ENCODE measurements at places on chromosomes 1 and 21.

GRCh38 chr1:247119600-247120407 lies 15.6 kb upstream of the ZNF669 start:
- no peak for DNase-seq

GRCh38 chr1:20899154-20899972 lies 112.3 kb upstream of the HP1BP3 start:
- DNase-seq, result no peak

DNA sequence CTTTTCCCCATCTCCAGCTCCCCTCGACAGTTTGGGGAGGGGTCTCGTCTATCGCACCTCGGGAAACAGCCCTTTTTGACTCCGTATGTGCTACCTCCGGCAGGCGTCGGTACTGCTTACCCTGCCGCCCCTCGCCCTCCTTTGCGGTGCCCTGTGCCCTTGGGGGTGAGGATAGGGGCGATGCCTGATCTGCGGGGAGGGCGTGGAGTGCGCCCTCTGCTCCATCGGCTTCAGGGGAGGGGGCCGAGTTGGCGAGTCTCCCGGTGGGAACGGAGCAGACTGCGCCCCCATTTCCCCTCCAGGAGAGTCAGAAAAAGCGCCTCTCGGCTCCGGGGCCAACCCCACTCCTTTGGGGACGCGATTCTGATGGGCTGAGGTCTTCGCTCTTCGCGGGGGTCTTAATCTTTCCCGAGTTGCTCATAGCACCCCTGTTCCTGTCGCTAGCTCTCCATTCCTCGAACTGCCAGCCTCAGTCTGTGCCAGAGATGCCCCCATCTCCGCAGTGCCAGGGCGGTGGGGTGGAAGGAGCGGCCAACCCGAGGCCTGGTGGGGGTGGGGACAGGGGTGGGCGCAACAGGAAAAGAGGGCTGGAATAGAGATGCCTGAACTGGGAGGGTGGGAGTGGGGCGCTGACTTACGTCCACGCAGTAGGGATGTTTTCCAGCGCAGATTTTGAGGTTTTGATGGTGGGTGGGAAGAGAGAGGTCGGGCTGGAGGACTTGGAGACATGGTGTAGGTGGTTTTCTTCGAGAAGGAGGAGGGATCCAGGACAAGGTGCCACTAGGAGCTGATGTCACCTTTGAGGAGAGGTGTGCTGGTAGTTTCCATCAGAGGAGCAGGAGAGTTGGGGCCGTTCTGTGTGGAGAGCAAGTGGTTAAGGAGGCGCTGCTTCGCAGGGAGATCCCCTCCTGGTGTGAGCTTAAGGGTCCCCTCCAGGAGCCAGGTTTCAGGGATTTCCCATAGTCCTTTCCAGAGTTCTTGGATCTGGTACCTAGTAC lies 674 bp downstream of the PPFIA4 start:
- no peak for DNase-seq

DNA sequence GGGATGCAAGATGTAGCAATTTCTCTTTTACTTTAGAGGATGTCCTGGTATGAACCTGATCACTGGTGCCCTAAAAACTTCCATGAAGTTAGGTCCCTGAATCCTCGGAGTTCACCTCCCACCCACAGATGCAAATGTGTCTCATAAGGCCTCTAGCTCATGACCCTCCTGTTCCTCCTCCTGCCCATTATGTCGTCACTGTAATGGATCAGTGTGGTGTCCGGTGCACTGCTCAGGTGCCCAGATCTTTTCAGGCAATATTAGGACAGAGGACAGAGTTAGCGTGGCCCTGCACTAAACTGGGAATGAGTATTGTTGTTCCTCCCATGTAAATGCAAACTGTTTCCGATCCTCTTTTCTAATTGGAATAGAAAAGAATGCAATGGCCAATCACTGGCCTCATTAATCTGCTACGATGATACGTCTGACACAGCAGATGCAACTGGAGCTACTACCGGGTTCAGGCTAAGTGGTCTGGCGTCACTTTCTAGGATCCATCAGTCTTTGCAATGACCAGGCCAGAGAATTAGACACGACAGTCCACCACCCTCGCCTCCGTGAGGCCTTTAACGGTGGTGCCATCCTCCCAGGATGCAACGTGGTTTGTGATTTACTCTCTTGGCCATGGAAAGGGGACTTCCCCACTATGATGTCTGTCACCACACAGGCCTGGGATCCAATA lies 3.4 kb upstream of the COL6A2 start:
- DNase-seq, result no peak

DNA sequence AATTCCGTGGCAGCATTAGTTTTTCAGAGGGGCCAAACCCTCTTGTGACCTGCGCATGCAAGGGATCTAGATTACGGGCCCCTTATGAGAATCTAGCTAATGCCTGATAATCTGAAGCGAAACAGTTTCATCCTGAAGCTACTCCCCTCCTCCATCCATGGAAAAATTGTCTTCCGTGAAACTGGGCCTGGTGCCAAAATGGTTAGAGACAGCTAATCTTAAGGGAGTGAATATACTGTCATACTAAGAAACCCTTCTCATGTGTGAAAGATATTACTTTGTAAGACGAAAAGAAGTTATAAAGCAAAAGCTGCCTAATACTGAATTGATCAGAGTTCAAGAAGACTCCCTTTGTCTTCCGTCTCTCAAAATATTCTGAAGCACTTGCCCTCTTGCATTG lies 166.3 kb downstream of the DUSP10 start:
- no peak for DNase-seq

DNA sequence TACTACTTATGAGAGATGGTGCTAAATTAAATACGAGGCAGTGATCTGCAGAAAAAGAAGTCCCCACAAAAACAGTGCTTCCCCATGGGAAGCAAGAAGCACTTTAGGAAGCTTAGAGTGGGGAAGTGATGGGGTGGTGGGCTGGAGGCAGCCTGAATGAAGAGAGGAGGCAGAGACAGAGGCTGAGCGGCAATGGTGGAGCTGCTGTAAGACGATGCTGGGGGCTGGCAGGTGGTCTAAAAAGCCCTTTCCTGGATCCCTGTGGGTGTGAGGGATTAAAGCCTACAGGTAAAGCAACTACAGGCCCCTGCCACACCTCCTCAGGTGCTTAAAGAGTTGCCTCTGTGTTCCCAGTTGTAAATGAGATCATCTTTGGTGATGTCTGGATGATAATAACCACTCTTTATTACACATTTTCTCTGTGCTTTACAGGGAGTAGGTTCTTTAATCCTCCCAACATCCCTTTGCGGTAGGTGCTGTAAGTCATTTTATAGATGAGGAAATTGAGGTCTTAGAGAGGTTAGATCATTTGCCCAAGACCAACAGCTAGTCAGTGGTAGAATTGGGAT lies 39.2 kb downstream of the CNN3 start:
- no peak for DNase-seq

- no peak for DNase-seq
These were observed 234.9 kb upstream of the VAMP3 start for GRCh38 chr1:7535934-7536878.

DNA sequence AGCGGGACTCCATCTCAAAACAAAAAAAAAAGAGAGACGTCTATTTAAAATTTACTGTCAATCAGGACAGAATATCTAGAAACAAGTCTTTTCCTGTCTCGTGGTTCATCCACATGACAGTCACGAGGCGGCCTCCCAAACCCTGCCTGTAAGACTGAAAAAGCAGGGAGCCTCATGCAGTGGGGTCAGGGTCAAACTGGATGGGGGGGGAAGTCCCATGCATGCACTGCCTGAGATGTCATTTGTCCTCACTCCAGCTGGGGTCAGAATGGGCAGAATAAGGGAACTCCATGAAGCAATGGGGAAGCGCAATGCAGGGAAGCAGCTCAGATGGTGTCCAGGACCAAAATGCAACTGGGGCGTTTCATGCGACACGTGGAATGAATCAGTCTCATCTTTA lies 85.5 kb downstream of the PIK3CD start:
- DNase-seq, result no peak

DNA sequence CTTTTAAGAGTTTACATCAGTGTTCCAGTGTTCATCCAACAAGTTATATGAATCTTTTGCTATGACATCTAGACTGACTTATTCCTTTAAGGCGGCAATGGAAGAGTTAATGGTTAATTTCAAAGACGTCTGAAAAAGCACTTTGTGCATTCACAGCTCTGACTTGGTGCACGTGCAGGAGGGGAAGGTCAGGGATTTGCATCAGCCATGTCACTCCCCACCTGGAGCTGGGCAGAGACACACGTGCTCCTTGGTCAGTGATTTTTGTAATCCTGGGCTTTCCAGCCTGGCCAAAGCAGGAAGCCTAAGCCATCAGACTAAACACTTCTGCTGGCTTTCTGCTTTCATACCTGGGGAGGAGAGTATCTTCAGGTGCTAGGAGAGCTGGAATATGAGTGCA lies 96.3 kb downstream of the ST3GAL3 start:
- DNase-seq, result no peak

DNA sequence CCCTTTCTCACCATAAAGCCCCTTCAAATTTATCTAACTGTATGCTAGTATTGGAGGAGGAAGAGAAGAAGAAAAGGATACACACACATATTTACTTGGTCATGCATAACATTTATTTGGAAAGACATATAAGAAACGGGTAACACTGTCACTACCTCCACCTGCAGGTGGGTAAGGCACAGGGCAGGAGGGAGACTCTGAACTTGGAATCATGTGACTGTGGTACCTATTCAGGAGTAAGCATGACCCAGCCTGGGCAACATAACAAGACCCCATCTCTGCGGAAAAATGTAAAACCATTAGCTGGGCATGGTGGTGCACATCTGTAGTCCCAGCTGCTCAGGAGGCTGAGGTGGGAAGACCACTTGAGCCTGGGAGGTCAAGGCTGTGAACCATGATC lies 1.4 kb upstream of the PADI6 start:
- DNase-seq, result no peak

- DNase-seq, result no peak
These were observed 164.8 kb downstream of the PLPPR5 start for GRCh38 chr1:98839840-98840239.

GRCh38 chr1:32100359-32100758 lies 7.5 kb upstream of the KPNA6 start:
- DNase-seq, result no peak

- no peak for DNase-seq
These were observed 2603.7 kb upstream of the TPTE start for GRCh38 chr21:7917729-7918128.

DNA sequence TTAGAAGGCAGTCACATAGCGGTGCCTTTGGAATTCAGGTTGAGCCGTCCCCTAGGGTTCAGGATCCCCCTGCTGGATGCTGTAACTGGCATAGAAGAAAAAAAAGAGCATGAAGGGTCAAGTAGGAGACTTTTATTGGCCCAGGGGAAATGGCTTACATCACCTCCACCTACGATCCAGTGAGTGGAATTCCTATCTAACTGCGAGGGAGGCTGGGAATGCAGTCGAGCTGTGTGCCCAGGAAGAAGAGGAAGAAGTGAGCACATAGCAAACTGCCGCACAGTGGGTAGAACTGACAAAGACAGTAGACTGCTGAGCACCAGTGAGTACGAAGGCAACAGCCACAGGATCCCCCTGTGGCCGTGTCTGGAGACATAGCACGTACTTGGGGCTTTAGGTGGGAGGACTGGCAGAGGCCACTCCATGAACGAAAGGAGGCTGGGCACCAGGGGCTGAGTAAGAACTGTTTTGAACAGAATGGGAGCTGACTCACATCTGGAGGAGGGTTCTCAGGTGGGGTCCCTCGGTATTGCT lies 79.2 kb downstream of the RNF220 start:
- no peak for DNase-seq

DNA sequence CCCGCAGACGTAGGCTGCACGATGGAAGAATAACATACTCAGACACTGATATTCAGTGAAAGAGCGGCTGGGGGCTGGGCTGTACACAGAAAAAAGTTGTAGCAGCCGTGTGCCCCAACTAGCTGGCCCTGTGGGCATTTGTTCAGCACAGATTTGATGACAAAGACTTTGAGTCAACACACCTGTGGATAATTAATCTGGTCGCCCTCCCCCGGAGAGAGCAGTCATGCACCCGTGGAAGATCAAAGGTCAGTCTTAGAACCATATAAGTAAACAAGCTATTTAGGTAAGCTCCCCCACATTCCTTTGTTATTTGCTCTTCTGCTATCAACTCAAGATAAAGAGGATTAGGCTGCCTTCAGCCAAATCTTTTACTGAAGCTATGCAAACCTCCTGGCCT lies 148.4 kb upstream of the HMCN1 start:
- no peak for DNase-seq

- no peak for DNase-seq
These were observed 214.5 kb downstream of the SMYD3 start for GRCh38 chr1:246292571-246292970.

GRCh38 chr1:5901150-5901549 lies 91.1 kb downstream of the NPHP4 start:
- DNase-seq, result no peak

- no peak for DNase-seq
These were observed 122.3 kb upstream of the TMPRSS2 start for GRCh38 chr21:41630249-41630648.

GRCh38 chr1:11838349-11839272 lies 9.0 kb downstream of the NPPA start:
- peak; percentile 67 for DNase-seq

DNA sequence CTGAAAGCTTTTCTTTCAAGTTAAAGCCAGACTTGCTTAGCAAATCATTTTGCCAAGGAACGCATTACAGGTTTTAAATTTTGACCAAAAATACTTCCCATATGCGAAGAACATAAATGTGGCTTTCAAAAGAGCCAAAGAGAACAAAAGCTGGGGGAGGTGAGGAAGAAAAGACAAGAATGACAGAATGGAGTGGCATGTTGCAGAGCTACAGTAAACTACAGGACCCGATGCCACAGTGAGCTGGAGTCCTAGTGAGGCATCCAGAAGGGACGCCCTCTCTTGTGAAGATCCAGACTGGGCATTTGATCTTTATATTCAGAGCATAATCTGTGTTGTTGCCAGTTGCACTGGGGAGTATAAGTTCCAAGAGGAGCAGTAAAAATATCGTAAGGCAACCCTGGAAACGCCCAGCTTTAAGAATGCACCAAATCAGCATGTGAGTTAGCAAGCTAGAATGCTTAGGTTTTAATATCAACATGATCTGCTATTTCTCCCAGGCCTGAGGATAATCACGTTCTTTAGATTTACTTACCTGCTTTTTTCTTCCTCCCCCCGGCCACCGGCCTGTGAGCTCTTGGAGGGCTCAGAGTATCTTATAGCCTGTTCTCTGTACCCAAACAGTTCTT lies 48.4 kb upstream of the HOOK1 start:
- no peak for DNase-seq

DNA sequence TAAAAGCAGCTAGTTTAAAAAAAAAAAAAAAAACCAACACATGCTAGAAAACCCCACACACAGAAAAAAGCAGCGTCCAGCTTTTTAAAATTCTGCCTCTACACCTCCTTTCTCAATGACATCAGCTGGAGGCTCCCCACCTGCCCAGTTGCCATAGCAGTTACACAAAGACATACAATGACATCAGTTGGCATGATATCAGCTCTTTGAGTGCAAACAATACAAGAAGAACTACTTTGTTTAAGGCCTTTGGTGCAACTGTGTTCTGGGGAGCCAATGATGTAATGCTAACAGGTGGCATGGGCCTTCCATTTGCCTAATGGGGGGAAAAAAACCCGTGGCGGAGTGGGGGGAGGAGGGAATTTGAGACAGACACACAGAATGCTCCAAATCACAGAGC lies 32.9 kb downstream of the DUSP10 start:
- DNase-seq, result peak; percentile 38

- DNase-seq, result no peak
These were observed 8.2 kb upstream of the DYRK1A start for GRCh38 chr21:37358397-37358796.
